ENCODE measurements at places on chromosomes 4 and X. TPM values are rescaled to one million over a fixed set of nuclear protein-coding genes. Genes with fewer than 3 reads are reported as not detected.

Gene GLRA3
- total RNA-seq, result not detected

Gene LDB2
- not detected for total RNA-seq

Gene CDKL5
- total RNA-seq, result 0.68 TPM

Gene SMIM10L2A
- total RNA-seq, result 0.64 TPM

Gene GIMD1
- not detected for total RNA-seq

Gene CCDC160
- 0.17 TPM for total RNA-seq

Gene GRSF1
- total RNA-seq, result 71.3 TPM

Gene KIT
- 0.15 TPM for total RNA-seq

Gene PLA2G12A
- total RNA-seq, result 14.1 TPM

Gene IL9R
- total RNA-seq, result 33.2 TPM

Gene SPANXC
- not detected for total RNA-seq

Gene CLDN2
- total RNA-seq, result not detected

Gene FAM47E
- total RNA-seq, result not detected

Gene TMSB15A
- 0.54 TPM for total RNA-seq

Gene WNK3
- 0.07 TPM for total RNA-seq

Gene TCEAL7
- not detected for total RNA-seq

Gene SOX3
- total RNA-seq, result not detected

Gene ASB9
- 0.39 TPM for total RNA-seq

Gene ZNF732
- not detected for total RNA-seq

Gene RPS6KA6
- not detected for total RNA-seq

Gene MAGED4B
- total RNA-seq, result 0.85 TPM

Gene SPANXN1
- total RNA-seq, result not detected

Gene MGAT4D
- total RNA-seq, result not detected

Gene POF1B
- 0.29 TPM for total RNA-seq

Gene FDCSP
- total RNA-seq, result not detected

Gene CENPE
- 35.3 TPM for total RNA-seq

Gene GPR173
- not detected for total RNA-seq

Gene CFP
- total RNA-seq, result 26.9 TPM

Gene KCNIP4
- total RNA-seq, result not detected

Gene UGT8
- total RNA-seq, result not detected

Gene UGT2B7
- not detected for total RNA-seq

Gene DGKK
- total RNA-seq, result not detected

Gene RPL9
- 1,209 TPM for total RNA-seq

Gene SHISA3
- 0.10 TPM for total RNA-seq

Gene BEND4
- total RNA-seq, result 0.37 TPM

Gene RTL3
- total RNA-seq, result not detected

Gene TCEAL6
- not detected for total RNA-seq

Gene HS6ST2
- 1.3 TPM for total RNA-seq

Gene PHEX
- total RNA-seq, result 0.34 TPM

Gene P2RY4
- 0.34 TPM for total RNA-seq

Gene F8A1
- total RNA-seq, result 20.0 TPM

Gene TXK
- total RNA-seq, result 40.8 TPM

Gene GK
- total RNA-seq, result 68.8 TPM

Gene FGF13
- not detected for total RNA-seq

Gene SASH3
- total RNA-seq, result 301 TPM

Gene RADX
- 7.5 TPM for total RNA-seq

Gene SEC24D
- total RNA-seq, result 71.5 TPM

Gene HTRA3
- total RNA-seq, result not detected

Gene NDP
- total RNA-seq, result not detected

Gene PCDH7
- total RNA-seq, result not detected

Gene ITIH6
- not detected for total RNA-seq

Gene PAQR3
- total RNA-seq, result 17.0 TPM

Gene TEX13C
- not detected for total RNA-seq

Gene FRMPD4
- total RNA-seq, result not detected

Gene UNC5C
- not detected for total RNA-seq

Gene AFF2
- total RNA-seq, result 3.4 TPM

Gene ANTXR2
- 102 TPM for total RNA-seq
